ENCODE measurements at places on chromosomes 1 and 21.

DNA sequence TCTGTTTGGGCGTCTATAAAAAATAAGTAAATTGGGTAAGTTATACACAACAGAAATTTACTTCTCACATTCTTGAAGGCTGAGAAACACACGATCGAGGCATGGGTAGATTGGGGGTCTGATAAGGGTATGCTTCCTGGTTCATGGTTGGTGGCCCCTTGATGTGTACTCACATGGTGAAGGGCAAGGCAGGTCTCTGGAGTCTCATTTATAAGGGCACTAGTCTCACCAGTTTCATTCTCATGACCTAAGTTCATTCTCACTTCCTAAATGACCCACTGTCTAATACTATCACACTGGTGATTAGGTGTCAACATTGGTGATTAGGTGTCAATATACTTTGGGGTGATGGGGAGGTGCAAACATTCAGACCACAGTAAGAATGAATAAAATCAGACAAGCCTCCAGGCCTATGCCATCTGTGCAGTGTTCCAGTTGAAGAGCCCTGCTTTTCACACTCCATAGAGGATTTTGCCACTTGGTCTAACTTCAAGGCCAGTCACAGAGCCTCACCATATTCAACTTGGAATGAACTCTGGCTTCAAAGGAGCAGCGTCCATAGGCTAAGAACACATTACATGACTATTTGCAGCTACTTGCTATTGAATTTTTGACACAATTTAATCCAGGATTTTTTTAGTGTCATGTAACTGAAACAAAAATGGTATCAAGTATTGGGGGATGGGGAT lies 2.5 kb upstream of the GBP4 start:
- DNase-seq: no peak

DNA sequence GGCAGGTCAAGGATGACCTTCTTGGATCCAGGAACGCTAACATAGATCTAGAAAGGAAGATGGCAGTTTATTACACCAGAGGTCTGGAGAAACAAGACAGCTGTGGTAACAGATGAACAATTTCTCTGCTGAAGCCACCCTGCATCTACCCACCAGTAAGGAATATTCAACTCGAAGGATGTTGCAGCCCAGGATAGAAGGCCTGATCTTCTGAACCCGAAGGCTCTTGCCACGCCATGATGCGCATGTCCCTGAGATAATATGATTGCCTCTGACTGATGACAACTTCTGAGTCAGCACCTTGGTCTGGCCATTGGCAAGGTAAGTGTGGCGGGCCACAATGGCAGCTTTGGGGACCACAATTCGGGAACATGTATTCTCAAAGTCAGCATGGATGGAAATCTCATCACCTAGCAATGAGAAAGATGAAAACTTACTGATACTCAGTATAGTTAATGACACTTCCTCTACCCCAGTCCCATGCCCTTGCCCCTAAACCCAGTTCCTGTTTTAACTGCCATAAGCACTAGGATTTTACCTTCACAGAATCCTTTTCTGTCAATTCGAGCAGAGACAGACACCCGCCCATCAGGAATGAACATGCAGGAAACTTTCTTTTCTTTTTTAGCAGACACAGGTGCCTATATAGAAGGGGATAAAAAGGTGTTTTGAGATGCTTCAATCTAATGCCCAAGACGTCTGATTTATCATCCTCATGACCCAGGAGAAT lies 1.8 kb downstream of the TXNIP start:
- DNase-seq: no peak

DNA sequence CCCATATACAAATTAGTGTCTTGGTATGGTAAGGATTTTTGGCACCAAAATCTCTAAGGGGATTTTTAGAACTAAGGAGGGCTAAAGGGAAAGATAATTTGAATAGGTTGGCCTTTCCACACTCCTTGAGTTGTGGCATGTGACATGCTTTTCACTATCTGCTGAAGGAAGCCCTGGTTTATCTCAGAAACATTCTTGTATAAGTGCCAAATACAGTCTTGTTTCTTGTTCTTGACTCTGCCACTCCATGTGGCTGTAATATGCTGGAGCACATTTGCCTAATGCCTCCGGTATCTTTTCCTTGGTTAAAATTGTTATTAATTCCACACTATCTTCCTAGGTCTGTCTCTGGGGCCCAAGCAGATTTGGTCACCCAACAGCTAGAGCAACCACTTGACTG lies 457.0 kb downstream of the USP25 start:
- DNase-seq: no peak

DNA sequence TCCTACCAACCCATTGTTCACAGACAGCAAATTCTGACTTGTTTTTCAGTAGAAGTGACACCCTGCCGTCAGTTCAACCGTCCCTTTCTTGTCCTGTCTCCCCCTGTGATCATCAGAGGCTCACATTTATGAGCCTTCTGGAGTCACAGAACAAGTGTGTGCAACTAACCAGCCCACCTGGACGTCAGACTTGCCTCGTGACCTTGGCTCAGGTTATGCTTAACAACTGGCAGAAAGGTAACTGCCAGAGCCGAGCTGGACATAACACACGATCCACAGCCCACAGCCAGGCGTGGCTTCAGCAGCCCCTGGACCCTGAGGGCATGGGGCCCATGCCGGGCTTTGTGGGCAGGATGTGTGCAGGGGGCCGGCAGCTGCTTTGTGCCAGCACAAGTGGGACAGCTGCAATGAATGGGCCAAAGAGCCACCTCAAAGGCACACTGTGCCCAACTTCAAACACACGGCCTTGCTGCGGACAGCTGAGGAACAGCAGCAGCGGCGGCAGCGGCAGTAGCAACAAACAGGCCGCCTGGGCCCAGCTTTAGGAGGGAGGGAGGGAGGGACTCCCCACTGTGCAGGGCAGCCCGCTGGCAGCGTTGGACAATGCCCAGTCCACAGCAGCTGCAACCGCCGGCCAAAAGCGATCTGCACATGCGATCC lies 103.9 kb downstream of the ZBTB18 start:
- no peak for DNase-seq

DNA sequence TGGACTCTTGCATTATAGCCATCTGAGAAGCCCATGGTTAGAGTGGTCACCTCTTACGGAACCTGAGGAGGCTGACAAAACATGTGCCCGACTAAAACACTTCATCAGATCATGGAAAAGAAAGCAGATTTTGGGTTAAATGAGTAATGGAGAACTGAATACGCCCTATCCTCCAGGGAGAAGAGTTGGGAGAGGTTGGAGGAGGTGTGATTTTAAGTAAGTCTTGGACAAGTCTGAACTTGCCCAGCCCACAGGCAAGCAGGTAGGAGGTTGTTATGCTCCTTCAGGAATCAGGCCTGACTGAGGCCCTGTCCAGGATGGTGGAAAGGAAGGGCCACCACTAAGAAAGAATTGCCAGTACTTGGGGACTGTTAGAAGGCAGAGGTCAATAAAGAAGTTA lies 255.8 kb downstream of the TGFB2 start:
- DNase-seq: no peak

GRCh38 chr1:10160907-10161490 lies 49.4 kb upstream of the KIF1B start:
- no peak for DNase-seq

- DNase-seq: no peak
Observed at GRCh38 chr1:152884966-152885624, 7.0 kb downstream of the SMCP start.

DNA sequence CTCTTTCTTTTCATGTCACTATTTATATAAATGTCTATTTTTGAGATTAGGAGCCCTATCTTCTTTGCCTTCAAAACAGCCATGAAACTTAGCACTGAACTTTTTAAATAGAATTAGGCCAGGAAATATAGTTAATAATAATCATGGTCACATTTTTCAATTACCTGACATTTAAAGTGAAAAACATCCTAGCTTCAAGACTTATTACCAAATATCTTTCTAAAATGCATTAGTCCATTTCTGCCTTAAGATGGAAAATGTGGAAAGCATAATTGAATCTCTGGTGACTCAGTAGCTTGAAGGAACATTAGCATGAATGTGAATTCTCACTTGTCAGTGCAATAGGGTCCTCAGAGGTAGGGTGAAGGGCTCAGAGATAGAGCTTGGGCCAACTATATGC lies 18.7 kb upstream of the RGS4 start:
- DNase-seq: no peak

DNA sequence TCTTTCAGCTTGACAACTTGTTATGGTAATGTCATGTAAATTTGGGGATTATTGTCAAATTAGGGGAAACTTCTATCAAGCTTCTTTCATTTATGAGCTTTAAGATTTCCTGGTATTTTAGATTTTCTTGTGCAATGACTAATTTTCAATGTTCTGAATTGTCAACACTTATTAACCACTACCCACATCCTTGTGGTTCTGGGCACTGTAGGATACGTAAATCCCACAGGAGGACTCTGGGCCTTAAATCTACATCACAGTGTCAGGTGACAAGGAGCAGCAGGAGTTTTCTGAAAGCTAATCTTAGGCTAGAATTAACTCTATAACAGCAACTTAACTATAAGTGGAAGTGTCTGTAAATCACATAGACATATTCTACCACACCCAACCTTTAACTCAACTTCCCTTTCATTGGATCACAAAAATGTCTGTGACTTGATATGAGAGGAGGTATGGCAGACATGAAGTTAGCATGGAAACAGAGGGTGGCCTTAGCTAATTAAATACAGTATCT lies 397.7 kb downstream of the HLX start:
- DNase-seq: no peak

DNA sequence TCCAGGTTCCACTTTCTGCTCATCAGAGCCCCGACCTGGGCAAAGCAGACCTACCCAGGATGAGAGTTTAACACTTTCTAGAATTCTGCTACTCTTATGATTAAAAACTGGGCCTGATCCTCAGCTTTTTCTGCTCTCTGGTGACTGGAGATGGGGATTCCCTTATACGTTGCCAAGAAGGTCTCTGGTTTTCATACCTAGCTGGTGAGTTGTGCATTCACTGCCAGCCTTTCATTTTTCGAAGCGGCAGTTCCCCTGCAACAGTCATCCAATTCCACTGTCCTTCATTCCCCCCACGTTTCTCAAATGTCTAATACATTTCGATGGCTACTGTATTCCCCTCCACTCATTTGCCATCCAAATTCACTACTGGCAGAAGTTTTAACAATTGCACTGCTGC lies 135.3 kb downstream of the ADSS2 start:
- no peak for DNase-seq

DNA sequence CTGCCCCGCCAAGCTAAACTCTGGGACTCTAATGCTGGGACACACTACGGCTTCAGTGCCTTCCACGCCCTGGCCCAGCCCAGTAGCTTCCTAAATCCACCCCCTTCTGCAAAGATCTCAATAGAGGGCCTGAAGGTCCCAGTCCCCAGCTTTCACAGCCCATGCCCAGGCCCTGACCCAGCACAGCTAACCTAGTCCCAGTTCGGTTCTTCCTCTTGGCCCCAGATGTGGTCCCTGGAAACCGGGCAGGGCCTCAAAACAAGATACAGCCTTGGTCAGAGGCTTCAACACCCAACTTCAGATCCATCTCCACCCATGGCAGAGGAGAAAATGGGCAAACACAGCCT lies 646 bp upstream of the PDZK1IP1 start:
- DNase-seq: no peak

GRCh38 chr21:35491920-35492678 lies 443.0 kb upstream of the RUNX1 start:
- no peak for DNase-seq

- DNase-seq: no peak
Observed at GRCh38 chr1:7383671-7384520, 387.2 kb upstream of the VAMP3 start.

DNA sequence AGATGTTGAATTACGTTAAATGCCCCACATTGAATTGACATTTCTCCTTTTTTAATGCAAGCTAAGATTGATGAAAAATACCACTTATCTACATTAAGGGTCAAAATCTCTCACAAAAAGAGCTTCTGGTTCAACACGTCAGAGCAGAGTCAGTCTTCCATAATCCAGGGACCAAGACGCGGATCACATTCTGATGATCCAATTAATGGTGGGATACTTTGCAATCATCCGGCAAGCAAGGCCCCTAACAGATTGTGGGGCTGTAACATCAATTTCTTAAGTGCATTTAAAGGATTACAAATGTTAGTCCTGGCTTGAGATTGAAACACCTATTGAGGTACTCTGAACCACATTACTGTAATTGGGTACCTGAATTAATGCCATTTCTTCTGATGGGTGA lies 120.2 kb upstream of the ESRRG start:
- no peak for DNase-seq

DNA sequence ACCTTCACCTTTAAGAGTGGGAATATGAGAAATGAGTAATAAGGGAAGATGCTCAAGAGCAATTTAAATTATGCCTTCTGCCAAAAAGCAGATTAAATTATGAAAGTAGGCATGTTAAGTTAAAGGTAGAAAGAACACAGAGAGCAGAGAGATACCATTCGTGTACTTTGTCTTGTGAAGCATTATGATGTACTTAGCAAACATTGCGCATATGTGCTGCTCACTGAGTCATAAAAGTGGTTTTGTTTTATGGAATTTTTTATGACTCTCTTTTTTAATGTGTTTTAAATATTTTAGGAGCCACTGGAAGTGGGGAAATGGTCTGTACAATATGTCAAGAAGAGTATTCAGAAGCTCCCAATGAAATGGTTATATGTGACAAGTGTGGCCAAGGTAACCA lies 35.3 kb downstream of the MTF2 start:
- no peak for DNase-seq

DNA sequence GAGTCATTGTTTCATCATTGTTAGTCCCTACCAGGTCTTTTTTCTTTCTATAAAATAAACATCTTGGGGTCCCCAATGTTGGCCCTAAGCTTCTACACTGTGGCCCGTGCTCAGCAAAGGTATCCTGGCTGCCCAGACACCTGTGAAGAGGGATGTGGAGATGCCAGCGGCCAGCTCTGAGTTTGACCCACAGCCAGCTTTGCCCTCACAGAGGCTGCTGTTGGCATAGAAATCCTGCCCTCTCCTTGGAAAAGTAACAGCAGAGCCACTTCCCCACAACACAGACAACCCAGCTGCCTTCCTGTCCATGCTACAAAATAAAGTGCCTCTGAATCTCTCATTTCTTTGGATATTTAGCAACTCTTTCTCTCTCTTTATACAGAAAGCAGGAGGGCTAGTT lies 6.0 kb downstream of the TRIM62 start:
- DNase-seq: no peak

GRCh38 chr21:27975514-27975913 lies 1008.6 kb upstream of the ADAMTS5 start:
- no peak for DNase-seq

DNA sequence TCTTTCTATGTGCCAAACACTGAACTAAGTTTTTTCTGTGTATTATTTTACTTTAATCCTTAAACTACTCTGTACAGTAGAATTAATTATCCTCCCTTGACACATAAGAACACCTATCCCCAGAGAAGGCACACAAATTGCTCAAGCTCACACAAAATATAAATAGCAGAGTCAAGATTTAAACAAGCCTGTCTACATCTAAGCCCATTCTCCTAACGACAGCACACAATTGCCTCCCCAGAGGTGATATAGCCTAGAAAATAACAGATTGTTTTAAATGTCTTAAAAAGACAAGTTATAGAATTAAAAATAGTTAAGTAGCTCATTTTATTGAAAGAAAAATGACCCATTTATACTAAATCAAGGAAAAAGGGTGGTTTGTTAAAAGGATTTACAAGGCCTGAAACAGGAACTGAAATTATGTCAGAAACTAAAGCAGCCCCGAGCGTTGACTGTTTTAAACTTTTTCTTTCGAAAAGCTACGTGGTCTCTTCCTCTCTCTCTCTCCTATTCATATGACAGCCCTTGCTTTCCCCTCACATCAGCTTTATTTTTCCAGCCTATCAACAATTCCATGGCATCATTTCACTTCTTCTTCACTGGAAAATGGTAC lies 30.5 kb downstream of the TNFSF18 start:
- DNase-seq: no peak
